ENCODE measurements at places on chromosomes 3 and 15.

DNA sequence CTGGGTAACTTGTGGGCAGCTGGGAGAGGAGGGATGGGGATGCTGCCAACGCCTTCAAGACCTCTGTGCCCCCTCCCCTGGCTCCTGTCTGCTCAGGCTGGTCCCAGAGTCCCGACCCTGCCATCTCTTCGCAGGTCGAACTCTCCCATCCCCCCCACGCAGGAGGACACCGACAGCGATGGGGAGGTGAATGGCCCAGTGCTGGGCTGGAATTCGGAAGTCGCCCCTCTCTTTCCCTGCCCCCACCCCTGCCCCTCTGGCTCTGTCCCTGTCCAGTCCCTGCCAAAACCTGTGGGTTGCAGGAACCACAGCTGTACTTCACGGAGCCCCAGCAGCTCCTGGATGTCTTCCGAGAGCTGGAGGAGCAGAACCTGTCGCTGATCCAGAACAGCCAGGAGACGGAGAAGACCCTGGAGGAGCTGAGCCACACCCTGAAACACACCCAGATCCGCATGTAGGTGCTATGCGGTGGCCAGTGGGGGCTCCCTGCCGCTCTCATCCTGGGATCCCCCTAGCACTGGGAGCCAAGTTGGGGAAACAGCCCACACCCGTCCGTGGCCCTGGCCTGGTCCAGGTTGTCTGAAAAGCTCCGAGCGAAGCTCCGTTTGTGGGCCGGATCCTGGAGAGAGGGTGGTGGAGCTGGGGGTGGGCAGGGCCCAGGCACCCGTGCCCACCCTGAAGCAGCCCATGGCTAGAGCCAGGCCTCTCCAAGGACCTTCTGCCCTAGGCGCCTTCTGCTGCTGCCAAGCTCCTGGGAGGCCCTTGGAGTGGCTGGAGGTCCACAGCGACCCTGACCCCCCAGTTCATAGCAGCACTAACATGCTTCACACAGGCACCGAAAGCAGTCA, 28.7 kb downstream of the CFAP100 start:
- no peak for DNase-seq

- DNase-seq, result no peak
These were observed 492.4 kb downstream of the FHIT start for GRCh38 chr3:60758831-60759230.

- DNase-seq, result no peak
These were observed 301.1 kb downstream of the DIPK2A start for GRCh38 chr3:144272680-144273079.

DNA sequence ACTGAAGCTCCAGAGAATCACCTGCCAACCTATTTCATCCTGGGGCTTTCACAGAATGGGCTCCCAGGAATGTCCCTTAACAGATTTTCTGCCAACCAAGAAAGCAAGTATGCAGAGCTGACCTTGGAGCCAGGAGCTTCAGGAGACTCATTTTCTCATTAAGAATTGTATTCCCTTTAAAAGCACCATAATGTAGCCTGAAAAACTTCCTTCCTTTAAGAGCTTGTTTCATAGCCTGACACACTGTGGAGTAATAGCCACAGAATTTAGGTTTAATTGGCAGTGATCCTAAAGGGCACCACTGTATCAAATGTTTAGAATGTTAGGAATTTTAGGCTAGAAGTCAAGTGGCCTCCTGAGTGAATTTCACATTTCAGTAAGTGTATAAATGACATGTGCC, 309.8 kb downstream of the GBE1 start:
- no peak for DNase-seq

- DNase-seq, result no peak
These were observed 26.3 kb downstream of the NGRN start for GRCh38 chr15:90291679-90292356.

- no peak for DNase-seq
These were observed 256.4 kb downstream of the EPHB1 start for GRCh38 chr3:135051409-135051973.

DNA sequence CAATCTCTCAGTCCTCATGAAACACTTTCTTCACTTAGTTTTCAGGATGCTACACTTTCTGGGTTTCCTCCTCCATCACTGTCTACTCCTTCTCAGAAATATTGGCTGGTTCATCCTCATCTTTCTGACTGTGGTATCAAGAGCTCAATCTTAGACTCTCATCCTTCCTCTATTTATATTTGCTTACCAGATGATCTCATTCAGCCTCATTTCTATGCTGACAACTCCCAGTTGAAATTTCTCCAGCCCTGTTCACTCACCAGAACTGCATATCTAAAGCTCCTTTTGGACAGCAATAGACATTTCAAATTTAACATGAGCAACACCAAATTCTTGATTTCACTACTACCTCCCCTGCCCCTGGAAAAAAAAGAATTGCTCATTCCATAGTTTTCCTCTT, 48.0 kb upstream of the FBN1 start:
- DNase-seq, result no peak

DNA sequence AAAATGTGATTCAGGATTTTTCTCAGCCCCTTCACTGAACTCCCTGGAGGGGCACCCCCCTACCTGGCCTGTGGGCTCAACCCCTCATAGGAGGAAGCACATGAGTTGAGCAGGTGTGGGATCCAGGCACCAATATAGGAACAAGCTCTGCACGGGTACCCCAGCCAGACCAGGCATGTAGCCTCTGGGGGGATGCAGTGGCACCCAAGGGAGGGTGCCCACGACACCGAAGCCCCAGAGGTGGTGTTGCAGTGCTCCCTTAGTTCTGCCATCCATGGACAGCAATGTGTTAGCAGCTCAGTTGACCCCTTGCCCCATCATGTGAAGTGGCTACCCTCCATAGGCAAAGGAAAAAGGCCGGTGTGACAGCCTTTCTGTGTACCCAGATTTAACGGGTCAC, 30.9 kb upstream of the BCHE start:
- DNase-seq, result no peak

GRCh38 chr15:75178938-75179745, 22.5 kb upstream of the C15orf39 start:
- no peak for DNase-seq

- no peak for DNase-seq
These were observed 57.0 kb downstream of the DUT start for GRCh38 chr15:48388016-48388851.

DNA sequence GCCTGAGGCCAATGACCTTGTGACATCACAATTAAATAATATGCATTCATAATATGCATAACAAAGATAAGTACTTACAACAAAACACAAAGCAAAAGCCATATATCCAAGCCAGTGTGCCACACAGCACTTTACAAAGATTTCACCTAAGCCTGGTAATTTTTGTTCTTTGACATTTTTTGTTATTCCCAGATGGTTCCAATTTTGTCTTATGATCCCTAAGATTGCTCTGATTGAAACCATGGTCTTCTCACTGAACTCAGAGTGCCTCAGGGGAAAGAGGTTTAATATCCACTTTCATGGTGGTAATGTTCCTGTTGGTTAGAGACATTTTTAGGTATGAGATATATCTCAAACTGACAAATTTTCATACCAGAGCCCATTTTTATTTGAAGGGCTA, 29.1 kb downstream of the RETNLB start:
- DNase-seq, result no peak

GRCh38 chr3:122427857-122428471, 12.1 kb upstream of the WDR5B start:
- no peak for DNase-seq
